Fibroblast of the conjunctiva (primary cell): ENCODE measurements at places on chromosomes 4 and X.

GRCh38 chrX:105282077-105282476 is 61.6 kb upstream of the TEX13A start:
- no peak for DNase-seq

DNA sequence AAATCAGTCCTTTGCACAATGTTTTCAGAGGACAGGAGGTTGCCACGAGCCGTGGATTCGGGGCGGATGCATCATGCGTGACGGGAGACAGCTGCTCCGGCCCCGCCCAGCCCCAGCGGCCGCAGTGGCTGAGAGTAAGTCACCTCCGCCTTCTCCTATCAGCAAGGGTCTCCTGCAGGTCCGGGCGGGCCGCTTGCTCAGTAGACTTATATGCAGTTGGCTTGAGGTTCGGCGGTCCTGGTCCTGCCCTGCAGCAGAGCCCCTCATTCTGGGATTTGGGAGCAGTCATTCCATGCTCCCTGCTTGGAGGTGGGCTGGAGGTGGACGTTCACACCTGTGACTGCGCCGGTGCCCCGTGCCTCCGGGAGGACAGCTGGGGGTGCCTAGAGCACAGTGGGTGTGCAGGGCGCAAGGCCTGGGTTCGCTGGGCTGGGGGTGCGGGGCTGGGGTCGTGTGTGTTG is 86.3 kb upstream of the ADRA2C start:
- no peak for DNase-seq

DNA sequence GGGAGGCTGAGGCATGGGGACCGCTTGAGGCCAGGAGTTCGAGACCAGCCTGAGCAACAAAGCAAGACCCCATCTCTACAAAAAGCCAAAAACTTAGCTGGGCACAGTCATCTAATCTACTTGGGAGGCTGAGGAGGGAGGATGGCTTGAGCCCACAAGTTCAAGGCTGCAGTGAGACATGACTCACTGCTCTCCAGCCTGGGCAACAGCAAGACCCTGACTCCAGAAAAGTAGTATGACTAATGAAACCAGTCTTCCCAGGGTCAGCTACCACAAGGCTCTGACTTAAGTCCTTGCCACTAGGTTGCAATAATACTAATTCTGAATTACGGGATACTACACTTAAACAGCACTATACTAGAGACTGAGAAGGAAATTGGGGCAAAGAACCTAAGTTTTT is 33.1 kb downstream of the ERVMER34-1 start:
- DNase-seq = no peak

DNA sequence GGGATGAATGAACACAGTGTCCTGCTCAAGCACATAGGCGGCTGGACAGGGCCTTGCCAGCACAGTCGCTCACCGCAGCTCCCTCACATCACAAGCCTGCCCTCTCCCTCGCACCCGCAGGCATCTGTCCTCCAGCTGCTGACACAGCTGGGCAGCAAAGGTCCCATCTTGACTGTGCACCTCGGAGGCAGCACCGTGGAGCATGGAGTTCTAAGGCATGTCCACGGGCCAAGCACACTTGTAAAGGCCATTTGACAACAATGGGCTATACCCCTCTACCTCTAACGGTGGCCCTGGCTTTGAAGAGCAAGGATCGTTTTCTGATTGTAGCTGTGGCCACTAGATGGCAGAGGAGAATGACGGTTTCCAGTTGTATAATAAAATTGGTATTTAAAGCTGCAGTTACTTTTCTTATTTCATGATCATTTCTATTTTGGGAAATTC is 53.8 kb downstream of the APLN start:
- DNase-seq = peak; percentile 17

GRCh38 chr4:39232100-39232499 is 49.8 kb downstream of the WDR19 start:
- no peak for DNase-seq

GRCh38 chr4:38672397-38673129 is 8.6 kb downstream of the KLF3 start:
- no peak for DNase-seq

DNA sequence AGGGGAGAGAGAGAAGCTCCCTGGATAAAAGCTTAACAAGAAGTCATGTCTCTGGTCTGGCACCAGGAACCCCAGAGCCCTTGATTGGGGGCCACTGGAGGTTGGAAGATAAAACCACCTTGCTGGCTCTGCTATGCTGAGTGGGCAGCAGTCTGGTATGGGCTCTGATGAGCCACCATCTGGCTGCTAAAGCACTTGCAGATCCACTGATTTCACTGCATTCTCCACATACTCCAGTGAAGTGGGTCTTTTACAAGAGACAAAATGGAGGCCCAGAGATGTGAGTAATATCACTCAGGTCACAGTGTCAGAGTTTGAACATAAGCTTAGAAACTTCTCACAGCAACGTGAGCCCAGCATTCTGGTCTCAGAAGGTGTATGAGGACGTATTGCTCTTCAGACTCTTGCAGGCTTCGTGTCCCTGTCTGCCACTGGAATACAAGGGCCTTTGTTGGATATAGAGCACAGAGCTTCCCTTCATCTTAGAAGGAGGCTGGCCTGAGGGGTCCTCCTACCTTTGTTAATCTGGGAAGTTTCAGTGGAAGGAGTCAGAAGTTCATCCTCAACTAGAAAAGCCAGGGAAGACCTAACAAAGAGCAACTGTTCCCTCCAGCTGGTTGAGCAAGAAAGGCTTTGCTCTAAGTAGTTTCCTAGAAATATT is 11.8 kb downstream of the CLDN2 start:
- no peak for DNase-seq

GRCh38 chr4:52110171-52110570 is 59.1 kb downstream of the SPATA18 start:
- DNase-seq = no peak

GRCh38 chr4:4663028-4663427 is 121.2 kb upstream of the STX18 start:
- DNase-seq = no peak

- no peak for DNase-seq
These were observed 13.9 kb upstream of the GTPBP6 start for GRCh38 chrX:332496-332860.

GRCh38 chr4:166065324-166065723 is 192.3 kb downstream of the TLL1 start:
- no peak for DNase-seq

DNA sequence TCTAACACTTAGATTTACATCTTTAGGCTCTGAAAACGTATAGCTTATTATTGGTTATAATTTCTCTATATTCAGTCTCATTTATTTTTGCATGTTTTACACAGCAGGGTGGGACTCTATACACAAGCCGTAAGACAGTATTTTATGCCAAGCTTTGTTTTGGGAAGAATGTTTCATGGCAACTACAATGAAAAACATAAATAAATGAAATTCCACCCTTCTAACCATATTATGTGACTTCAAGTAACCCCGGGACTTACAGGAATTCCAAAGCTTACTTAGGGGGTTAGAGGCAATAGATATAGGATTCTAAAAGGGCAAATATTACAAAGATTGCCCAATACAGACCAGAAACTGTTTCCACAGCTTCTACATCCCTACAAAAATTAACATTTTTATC is 370.9 kb downstream of the PRR32 start:
- DNase-seq = no peak

DNA sequence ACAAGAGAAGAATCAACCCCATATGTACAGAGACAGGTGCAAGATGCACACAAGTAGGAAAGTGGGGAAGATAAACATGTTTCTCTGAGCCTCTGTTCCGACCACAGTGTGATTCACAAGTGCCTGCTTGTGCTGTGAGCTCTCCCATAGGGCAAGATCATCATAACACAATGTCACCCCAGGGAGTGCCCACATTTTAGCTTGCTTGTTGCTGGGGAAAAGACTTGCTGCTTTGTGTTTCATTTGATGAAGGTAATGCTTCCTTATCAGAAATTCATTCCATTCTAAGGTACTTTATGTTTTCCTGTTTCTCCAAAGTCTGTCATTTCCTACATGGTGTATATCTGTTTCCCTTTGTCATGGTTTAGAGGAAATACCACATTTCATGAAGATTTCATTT is 304.5 kb upstream of the DIPK2B start:
- no peak for DNase-seq

- DNase-seq = no peak
These were observed 26.1 kb upstream of the ARSD start for GRCh38 chrX:2955281-2955680.

- DNase-seq = no peak
These were observed 171.2 kb downstream of the PPP3CA start for GRCh38 chr4:101175896-101176676.

- no peak for DNase-seq
These were observed 29.3 kb upstream of the LRAT start for GRCh38 chr4:154714339-154715040.

GRCh38 chr4:38026158-38026740 is 66.1 kb downstream of the PTTG2 start:
- no peak for DNase-seq

- no peak for DNase-seq
These were observed 415.3 kb downstream of the PDGFC start for GRCh38 chr4:156556336-156556735.

GRCh38 chr4:153181700-153182099 is 22.5 kb upstream of the TRIM2 start:
- DNase-seq = no peak

DNA sequence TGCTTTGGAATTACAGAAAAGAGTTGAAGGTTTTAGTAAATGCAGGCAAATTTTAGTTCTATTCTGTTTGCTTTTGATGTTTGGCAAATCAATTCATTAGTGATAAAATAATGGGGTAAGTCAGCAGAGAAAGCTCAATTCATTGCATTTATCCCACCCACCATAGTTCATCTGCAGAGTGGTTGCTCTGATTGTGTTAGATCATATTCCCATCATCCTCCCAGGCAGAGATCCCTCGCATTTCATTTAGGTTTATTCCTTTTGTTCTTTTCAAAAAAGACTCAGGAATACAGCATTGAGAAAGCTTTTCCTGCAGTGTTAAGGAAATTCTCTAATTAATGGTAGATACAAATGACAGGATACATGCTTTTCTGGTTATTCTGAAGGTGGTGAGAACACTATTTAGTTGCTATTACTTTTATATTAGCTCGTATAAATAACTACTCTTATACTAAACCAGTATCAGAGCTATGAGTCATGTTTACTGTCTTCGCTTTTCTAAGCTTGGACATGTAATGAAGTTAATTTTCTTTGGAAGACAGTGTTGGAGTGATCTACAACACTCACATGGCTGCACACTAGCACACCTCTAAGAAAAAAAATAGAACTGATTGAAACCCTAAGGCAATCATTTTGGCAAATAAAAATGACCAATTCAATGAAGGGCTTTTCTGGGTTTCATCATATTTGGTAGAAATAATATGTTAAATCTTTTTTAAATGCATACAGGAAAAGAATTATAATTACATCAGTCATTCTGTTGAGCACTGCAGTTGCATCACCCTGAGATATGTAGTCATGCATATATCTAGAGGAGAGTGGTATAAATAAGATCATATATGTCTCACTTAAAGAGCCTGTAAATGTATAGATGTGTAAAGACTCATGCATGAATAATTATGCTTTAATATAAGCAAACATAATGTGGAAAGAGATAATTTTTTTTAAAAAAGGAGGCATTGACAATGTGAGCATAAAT is 351.6 kb downstream of the PCDH7 start:
- DNase-seq = no peak

GRCh38 chr4:25330905-25331808 is 18.6 kb downstream of the ZCCHC4 start:
- DNase-seq = no peak

DNA sequence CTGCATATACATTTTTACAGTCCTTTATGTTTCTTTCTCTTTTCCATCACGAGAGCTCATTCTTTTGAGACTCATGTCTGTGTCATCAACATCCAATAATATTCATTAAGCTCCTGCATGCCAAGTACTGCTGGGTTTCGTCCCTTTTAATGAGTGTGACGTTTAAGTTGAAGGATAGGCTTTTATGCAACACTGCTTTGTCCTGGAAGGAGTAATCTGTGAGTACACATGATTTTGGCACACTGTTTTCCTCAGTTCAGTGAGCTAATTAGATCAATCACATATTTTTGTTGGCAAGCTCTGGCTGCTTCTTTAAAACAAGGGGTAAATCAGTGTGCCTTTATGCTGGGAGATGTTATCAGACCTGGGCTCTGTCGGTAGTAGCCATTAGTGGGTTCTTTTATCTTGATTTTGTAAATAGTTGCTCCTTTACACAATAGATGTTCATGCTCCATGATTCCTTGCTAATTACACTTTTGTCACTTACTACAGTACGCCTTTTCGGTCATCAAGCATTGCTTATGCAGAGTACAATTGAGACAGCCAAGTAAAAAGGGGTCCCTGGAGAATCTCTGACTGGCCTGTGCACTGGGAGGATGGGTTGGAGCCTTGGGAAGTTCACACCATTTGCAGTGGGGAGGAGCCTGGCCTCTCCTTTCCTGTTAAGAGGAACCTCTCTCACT is 132.6 kb downstream of the FHIP1A start:
- DNase-seq = peak; percentile 14

DNA sequence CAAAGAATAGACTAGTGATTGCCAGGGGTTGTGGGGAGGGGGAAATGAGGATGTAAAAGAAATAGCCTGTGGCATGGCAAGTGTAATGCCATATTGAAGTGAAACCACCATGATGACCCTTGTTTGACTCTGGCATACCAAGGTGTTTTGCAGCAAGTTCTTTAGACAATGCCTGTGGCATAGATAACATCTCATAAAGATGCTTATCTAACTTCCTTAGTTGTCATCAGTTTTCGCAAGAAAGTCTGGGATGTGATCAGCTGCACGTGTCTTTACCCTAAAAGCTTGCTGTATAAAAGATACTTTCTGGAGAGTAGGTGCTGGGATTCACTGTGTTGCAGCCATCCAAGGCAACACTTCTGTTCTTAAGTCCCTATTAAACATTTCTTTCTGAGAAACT is 176.1 kb upstream of the MAGEB16 start:
- no peak for DNase-seq

DNA sequence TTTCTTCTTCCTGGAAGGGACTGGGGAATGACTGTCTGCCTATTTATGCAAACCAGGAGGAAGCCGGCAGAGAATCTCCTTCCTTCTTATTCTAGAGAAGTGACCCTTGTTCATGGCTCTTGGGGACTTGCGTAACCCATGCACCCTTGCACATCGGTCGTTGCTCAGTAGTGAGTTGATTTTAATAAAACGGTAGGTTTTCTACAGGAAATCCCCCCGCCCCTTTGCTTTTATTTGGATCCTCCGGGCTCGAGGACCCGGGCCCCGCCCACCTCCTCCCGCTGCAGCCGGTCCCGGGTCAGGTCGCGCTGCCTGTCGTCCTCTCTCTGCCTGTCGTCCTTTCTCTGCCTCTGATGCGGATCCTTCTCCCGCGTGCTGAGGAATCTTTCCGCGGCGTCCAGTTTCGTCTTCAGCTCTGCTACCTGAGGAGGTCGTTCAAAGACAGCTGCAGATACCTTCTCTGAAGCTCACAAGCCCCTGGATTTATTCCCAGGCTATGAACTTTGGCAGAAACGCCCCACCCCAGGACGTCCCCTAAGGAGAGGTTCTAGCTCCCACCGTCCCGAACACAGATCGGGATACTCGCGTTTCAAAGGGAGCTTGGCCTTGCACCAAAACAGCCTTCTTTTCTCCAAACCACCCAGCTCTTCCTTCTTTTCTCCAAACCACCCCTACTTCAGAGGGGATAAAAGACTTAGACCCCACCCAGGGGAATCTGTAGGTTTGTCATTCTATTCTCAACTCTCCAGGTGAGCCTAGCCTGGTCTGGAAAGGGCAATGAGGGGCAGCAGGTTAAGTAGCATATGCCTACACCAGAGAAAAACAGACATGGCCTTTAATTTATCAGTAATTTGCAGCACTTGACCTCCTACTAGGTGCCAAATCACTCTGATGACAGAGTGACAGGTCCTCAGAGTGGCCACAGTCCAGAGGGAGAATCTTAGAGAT is 7.0 kb downstream of the TNIP3 start:
- DNase-seq = no peak

GRCh38 chr4:71550220-71551165 is 211.7 kb downstream of the SLC4A4 start:
- DNase-seq = peak; percentile 24
